Astrocyte (in vitro differentiated cells and primary cell): ENCODE measurements at places on chromosomes 2 and 18. TPM values are rescaled to one million over a fixed set of nuclear protein-coding genes. Genes with fewer than 3 reads are reported as not detected.
A peak's percentile ranks its signal among the peaks of the same experiment; 100 is the strongest.

RAPGEF4 gene
- 0.62 and 1.1 TPM in 2 replicates for total RNA-seq

AKAIN1 gene
- total RNA-seq = not detected in 2 replicates

FABP1 gene
- total RNA-seq = not detected in 2 replicates

MC2R gene
- not detected in 2 replicates for total RNA-seq

RESP18 gene
- total RNA-seq = not detected in 2 replicates

ANKRD62 gene
- total RNA-seq = not detected in 2 replicates

OTOS gene
- not detected in 2 replicates for total RNA-seq

CHRNG gene
- total RNA-seq = not detected in 2 replicates

TSPYL6 gene
- not detected in 2 replicates for total RNA-seq

NYAP2 gene
- 0.14 and 0.19 TPM in 2 replicates for total RNA-seq

UBE2F gene
- total RNA-seq = 56.8 and 67.1 TPM in 2 replicates

NFATC1 gene
- 10.6 and 11.0 TPM in 2 replicates for total RNA-seq

G6PC2 gene
- not detected in 2 replicates for total RNA-seq

LOXL3 gene
- total RNA-seq = 17.6 and 33.8 TPM in 2 replicates

TET3 gene
- 32.8 and 39.9 TPM in 2 replicates for total RNA-seq

INPP5D gene
- total RNA-seq = 8.9 and 14.7 TPM in 2 replicates

KCNK3 gene
- total RNA-seq = 1.9 and 2.3 TPM in 2 replicates

ACMSD gene
- total RNA-seq = not detected in 2 replicates

MROH2A gene
- total RNA-seq = not detected in 2 replicates

GPR17 gene
- 0.18 TPM in 1 of 2 replicates, not detected in the other for total RNA-seq

LRP1B gene
- 1.5 and 2.5 TPM in 2 replicates for total RNA-seq

SERPINB7 gene
- 11.3 and 18.0 TPM in 2 replicates for total RNA-seq

- DNase-seq = no peak
Measured at GRCh38 chr18:12895626-12896025, 11.6 kb upstream of the PTPN2 start.

DNA sequence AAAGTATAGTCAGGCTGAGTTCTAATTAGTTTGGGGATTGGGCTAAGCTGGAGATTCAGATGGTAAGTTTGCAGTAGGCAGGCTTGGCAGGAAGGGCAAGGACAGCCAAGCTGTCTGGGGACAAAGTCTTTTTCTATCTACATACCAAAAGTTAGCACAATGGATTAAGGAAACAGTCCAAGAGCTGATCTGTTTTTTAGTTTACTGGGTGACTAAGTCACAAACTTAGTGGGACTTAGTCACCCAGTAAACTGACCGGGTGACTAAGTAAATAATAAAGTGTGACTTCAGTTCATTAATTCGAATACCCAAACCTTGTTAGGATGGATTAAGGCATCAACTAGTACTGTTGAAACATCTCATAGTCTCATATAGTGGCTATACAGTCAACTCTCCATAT, 1386.0 kb upstream of the CELF4 start:
- DNase-seq = no peak

- no peak for DNase-seq
Measured at GRCh38 chr2:181164699-181165098, 184.3 kb downstream of the UBE2E3 start.

GRCh38 chr2:51231071-51231470, 199.1 kb upstream of the NRXN1 start:
- DNase-seq = no peak

DNA sequence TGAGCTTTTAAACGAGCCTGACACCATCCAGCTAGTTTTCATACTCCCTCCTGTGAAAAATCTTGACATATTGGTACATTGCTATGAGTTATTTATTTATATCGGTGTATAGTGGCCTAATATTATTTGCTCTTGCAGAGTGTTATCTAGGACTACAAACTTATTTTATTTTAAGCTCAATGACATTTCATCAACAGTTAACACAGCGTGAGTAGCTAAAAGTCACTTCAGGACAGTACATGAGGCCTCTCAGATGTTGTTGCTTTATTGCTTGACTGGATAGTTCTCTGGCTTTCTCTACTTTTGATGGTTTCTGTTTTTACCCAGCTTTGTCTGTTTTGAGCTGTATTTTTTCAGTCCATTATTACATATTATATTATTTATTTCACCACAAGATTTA, 172.9 kb upstream of the KLF7 start:
- DNase-seq = no peak

DNA sequence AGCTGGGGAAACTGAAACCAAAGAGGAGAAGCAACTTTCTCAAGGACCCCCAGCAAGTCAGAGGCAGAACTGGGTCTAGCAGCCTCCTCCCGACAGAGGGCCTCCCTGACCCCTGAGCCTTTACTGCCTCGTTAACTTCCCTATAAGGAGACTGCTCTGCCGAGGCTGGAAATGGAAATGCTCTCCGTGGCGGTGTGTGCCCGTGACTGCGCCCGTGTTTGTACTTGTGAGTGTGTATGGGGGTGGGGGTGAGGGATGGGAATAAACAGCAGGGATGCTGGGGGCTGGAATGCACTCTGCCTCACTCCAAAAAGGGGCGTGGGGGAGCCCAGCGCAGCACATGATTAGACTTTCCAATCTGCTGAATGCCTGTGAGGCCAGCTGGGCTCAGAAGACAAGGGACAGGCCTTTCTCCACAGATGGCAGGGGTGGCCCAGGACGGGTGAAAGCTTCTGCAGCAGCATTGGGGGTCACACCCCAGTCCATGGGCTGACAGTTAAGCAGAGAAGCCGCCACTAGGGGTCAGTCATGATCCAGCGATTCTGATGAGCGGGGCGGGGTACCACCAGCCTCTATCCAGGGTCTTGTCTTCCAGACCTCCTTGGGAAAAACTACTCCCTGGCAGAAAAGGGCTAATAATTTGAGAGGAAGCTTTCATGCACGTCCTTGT, 26.8 kb downstream of the MPHOSPH10 start:
- DNase-seq = no peak

GRCh38 chr2:238231251-238231793, 8.5 kb downstream of the HES6 start:
- DNase-seq = peak; percentile 20

- DNase-seq = no peak
Measured at GRCh38 chr2:19843992-19844515, 57.7 kb downstream of the TTC32 start.

DNA sequence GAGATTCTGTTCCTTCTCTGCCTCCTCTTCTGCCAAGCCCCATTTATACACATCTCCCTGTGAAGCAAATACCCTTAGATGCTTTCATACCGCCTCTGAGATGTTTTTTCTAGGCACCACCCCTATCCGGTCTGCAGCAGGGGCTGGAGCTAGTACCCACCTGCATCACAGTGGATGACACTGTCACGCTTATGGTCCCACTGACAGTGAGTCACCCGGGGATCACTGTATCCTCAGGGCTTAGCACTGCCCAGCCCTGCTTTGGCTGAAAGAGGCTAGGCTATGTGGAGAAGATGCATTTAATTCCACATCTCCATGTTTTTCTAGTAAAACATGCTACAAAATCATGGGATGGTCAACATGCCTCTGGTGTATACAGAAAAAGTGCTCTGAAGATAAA, 9.9 kb downstream of the FABP1 start:
- DNase-seq = no peak

DNA sequence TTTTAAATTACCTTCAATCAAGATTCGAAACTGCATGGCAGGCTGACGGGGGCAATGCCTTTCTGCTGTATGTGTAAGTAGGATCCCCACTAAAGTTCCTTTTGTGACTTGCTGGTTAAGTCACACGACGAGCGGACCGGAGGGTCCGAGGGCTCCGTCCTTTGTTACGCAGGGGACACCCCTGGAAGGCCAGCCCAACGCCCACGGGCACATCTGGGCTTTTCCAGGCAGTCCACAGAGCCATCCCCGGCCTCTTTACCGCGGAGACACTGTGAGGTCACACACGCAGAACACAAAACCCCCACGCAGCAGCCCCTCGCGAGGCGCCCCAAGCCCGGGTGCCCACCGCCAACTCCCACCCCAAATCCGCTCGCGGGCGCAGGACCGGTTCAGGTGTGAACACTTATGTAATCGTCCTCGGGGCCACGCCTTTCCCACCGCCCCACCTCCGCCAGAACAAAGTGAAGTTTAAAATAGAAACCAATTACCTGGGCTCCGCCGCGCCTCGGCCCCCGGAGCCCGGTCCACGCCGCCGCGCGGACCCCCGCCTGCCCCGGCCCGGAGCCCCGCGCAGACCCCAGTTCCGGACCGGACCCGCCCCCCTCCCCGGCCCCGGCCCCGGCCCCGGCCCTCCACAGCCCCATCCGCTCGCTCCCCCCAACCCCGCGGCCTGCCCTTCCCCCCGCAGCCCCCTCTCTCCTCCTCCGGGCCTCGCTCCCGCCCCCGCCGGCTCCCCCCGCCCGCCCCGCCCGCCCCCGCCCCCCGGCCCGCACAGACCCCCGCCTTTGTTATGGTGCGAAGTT, 4.2 kb downstream of the ZNF516 start:
- peak; percentile 10 for DNase-seq

- no peak for DNase-seq
Measured at GRCh38 chr2:172409042-172409441, 18.3 kb upstream of the ITGA6 start.

GRCh38 chr2:106857882-106858478, 28.0 kb downstream of the ST6GAL2 start:
- no peak for DNase-seq

GRCh38 chr2:101479328-101479727, 4.4 kb upstream of the RFX8 start:
- no peak for DNase-seq

- DNase-seq = no peak
Measured at GRCh38 chr2:239377591-239377990, 23.2 kb downstream of the HDAC4 start.

DNA sequence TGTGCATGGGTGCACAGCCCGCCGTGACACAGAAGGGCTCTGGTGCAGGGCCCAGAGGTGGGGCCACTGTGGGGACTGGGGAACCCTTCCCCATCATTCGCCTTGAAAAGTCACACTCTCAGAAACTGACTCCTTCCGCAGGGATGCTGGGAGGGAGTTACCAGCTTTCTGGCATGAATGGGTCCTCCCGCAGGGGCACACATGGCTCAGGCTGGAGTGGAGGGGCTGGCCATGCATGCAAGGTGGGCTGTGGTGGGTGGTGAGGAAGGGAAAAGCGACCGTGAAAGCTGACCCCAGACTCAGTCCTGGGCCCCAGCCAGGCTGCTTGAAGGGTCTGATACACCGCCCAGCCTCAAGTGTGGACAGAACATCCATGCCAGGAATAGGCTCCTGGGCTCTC, 201.1 kb downstream of the TNS1 start:
- no peak for DNase-seq

GRCh38 chr18:63817441-63818051, 42.3 kb downstream of the SERPINB7 start:
- DNase-seq = peak; percentile 87

GRCh38 chr18:24672165-24672941, 211.9 kb downstream of the HRH4 start:
- no peak for DNase-seq

GRCh38 chr2:11778416-11778815, 32.0 kb downstream of the LPIN1 start:
- no peak for DNase-seq

GRCh38 chr2:132482821-132483220, 66.2 kb downstream of the GPR39 start:
- no peak for DNase-seq

- DNase-seq = peak; percentile 11
Measured at GRCh38 chr2:130328710-130329109, 14.0 kb upstream of the IMP4 start.

GRCh38 chr2:218188528-218188927, 21.8 kb upstream of the CXCR1 start:
- DNase-seq = no peak

DNA sequence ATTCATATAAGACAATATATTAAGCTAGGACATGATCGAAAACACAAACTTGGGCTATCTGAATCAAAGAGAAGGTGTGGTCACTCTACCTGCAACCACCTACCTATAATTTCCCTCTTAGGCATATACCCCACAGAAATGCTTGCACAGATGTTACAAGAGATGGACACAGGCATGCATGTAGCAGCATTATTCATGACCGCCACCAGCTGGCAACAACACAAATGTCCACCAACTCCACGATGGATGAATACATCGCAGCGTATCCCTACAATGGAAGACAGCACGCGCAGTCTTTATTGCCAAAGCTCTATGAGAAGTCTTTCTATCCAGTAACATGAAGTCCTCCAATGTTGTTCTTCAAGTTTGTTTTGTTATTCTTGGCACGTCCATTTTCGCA, 90.8 kb downstream of the ARL4C start:
- no peak for DNase-seq

DNA sequence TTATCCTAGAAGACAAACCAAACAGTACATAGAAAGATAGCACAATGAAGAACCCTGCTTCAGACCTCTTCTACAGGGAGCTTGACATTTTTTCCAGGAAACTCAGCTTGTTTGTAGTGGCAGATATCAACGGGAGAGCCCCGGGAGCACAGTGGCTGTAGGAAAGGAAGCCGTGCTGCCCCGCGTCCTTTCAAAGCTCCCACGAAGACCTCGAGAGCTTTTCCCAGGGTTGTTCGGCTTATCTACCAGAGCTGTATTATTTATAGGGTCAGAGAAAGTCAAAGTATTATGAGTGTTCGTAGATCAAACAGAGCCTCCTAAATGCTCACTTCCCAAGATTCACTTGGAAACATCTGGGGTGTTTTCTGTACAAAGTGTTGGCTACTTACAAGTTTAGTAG, 167.1 kb upstream of the COPS8 start:
- no peak for DNase-seq

DNA sequence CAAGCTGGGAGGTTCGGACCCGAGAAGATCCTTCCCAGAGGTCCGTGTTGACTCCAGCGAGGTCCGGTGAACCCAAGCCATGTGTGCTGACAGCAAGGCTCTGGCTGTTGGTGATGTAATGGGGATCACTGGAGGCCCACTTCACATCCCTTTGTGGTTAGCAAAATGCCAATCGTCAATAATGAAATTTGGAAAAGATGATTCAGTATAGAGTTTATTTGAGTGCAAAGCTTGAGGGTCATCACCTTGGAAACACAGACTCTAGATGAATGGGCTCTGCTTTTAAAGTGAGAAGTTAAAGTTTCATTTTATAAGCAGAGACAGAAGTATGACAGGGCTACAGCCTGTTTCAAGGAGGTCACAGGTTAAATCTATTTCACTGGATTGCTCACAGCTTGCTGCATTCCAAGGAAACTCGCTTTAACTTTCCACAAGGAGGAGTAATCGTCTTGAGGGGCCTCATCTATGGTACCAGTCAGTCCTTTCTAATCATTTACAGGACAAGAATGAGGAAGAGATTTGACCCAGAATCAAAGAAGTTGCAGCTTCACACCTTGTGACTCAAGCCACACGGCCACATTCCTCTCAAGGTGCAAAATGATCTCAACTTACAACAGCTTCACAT, 140.5 kb downstream of the TPO start:
- peak; percentile 80 for DNase-seq

DNA sequence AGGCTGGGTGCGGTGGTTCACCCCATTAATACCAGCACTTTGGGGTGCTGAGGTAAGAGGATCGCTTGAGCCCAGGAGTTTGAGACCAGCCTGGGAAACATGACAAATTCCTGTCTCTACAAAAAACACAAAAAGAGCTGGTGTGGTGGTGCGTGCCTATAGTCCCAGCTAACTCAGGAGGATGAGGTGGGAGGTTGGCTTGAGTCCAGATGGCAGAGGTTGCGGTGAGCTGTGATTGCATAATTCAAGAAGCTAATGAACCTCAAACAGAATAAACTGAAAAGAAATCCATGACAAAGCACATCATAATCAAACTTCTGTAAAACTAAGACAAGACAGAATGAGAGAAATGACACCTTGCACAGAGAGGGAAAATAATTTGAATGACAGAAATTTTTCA, 54.8 kb downstream of the SEMA4F start:
- peak; percentile 73 for DNase-seq

GRCh38 chr2:37881397-37881796, 43.7 kb upstream of the RMDN2 start:
- no peak for DNase-seq
